ENCODE measurements at places on chromosomes 2 and 18.

- DNase-seq: no peak
These were observed 245.5 kb upstream of the KCNJ3 start for GRCh38 chr2:154452906-154453493.

DNA sequence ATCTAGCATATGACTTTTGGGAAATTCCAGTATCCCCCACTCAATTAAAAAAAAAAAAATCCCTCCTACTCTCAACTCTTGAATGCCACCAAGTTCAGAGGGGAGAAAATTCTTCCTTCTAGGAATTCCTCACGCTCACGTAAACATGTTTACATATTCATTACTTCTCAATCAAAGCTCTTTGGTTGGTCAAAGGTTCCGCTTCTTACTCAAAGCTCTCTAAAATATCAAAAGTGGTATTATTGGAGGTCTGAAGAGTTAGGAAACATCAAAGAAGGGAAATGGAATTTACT, 4.1 kb downstream of the DOCK10 start:
- no peak for DNase-seq

- no peak for DNase-seq
These were observed 384.7 kb downstream of the ERBB4 start for GRCh38 chr2:212153923-212154322.

DNA sequence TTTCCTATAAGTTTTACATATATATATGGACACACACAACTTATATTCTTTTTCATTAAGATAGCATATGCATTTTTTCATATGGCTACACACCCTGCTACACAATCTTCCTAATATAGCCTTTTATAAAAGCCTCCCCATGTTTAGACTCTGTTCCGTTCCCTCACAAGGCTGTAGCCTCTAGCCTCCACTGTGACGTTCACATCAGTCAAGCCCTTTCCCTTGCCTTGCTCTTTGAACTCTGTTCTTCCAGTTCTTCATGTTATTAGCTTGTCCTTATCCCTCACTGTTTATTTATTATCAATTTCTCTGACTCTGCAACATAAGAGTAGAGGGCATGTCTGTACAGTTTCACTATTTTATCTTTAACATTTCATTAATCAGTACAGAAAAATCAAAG, 38.9 kb downstream of the HADHB start:
- no peak for DNase-seq

DNA sequence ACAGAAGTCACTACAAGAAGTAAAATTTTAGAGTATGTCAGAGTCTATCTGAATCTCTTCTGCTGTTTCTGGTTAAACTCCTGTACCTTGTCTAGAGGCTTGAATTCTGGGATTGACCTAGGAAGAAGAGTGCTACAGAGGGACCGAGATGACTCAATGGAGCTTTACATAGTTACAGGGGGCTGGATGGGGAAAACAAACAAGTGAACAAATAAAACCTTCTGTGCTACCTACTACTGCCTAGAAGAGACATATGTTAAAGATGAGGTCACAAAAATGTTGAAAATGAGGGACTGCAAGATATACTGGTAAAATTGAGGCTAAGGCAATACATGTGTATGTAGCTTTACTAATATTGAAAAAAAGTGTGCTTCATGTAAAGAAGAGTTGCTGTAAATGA, 265.4 kb upstream of the TFPI start:
- no peak for DNase-seq

GRCh38 chr2:165013944-165014619, 58.8 kb upstream of the SLC38A11 start:
- DNase-seq: no peak

DNA sequence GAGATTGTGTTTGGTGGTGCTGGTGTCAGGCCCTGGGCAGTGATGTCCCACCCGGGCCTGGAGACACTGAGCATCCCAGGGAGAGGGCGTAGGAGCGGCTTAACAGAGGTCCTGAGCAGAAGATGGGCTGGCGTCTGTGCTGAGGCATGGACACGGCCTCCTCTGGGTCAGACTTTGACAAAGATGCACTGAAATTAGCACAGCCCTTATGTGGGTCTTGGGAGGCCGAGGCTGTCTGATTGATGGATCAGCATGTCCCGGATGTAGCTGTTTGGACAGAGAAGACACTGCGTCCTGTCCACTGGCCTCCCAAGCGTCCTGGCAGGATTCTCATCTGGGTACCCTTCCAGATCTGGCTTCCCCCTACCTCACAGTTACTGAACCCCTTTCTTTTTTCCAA, 159.4 kb downstream of the ANKRD30B start:
- DNase-seq: no peak

DNA sequence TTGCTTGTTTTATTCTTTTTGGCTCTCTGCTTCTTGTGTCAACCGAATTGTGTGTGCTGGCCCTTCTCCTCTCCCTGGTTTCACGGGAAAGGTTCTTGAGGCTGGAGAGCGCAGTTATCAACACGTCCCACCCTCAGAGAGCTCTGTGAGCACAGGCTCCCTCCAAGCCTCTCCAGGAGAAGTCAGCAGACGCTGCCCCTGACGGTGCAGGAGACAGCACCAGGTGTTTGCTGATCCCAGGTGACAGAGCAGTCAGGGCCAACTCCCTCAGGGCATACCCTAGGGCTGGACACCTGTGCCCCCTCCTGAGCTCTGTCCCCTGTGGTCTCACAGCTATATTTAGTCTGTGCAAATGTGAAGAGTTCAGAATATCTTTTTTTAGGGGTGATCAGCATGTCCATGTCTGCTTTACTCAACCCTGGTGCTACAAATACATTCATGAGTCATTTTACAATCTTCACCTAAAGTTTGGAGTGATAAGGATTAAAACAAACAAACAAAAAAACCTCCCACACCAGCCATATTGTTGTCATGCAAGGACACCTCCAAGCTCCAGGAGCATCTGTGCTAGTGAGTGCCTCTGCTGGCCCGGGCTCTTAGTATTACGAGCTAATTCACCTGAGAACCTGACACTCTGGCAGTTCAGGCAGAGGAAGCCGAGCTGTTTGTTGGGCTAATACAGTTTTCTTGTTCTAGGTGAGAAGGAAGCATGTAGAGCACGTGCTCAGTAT, 65.9 kb upstream of the TMEM200C start:
- no peak for DNase-seq

- DNase-seq: no peak
These were observed 18.4 kb downstream of the METTL21A start for GRCh38 chr2:207606829-207607228.

- peak; percentile 96 for DNase-seq
These were observed 105.0 kb upstream of the SMAD7 start for GRCh38 chr18:49055754-49056172.

- DNase-seq: no peak
These were observed 101.2 kb downstream of the SETBP1 start for GRCh38 chr18:44781886-44782285.

GRCh38 chr2:217934321-217935131, 68.3 kb downstream of the TNS1 start:
- peak; percentile 93 for DNase-seq

DNA sequence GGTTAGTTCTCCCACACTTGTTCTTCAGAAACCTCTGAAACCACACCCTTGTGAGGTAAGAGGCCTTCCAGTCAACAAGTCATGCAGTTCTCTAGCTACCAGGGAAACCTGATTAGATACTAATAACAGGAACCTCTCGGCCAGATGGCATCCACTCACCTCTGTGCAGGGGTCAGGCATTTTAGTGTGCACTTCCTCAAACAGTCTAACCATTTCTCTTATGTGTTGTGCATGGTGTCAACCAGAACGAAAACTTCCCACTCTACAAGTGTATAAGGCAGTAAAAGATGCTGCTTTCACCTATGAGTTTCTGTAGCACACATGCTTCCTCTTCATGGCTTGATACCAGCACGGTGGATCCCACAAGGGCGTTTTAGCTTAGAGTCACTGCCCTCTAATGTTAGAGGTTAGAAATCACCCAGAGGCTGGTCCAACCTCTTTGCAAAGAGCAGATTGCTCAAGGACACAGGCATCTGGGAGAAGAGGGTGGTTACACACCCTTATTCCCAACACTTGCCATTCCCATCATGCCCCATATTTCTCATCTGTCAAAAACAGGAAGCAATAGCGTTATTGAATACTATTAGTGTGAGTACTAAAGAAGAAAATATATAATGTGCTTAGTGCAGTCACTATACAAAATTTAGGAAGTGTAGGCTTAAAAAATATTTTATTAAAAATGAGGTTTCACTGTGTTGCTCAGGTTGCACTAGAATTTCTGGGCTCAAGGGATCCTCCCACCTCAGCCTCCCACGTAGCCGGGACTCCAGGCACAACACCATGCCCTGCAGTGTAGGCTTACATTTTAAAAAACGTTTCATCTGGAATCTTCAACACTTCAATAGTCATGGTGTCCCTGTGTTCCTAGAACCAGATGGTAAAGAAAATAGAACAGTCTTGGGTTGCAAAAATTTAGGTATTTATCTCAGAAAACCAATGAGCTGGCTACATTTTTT, 34.5 kb upstream of the RAB31 start:
- DNase-seq: peak; percentile 75

DNA sequence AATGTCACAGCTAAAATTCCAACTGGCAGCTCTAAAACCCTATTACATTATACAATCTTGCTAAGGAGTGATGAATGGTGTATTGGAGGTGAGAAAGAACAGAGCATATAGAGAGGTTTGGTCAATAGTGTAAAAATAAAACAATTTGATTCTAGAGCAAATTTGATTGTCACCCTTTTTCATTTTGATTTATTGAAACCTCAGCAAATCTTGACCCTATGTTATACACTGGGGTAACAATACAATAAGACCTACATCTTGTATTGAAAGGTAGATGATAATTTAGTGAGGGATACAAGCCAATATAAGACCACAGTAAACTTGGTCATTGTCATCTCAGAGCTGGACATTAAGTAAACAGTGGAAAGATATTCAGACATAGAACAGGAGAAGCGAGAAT, 671.9 kb downstream of the IRS1 start:
- DNase-seq: no peak

DNA sequence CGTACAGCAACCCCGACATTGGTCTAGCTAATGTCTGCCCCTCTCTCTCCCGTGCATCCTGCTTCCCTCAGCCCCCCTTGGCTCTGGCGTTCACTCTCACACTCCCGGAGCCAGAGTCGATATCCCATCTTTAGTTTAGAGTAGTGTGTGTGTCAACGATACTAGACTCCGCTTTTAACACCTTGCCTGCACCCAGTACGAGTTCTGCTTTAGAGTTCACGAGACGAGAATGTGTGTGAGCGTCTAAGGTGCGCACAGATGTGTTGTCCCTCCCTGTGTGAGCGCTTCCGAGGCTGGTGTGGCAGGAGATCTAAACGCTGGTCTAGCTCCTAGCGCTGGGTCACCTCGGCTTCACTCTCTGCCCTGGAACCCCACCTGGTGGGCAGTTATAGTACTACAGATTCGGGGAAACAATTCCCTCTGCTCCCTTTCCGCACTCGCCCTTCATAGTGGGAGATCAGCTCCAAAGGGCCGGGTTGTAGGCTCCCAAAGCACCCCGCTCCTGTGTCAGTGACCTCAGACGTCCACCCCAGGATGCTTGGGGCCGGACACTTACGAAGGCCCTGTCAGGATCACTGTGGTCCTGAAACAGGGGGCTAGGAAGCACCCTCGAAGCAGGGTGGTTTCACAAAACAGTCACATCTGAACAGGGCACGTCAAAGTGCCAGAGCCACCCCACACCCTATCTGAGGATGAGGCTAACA, 2.6 kb upstream of the CYP26B1 start:
- DNase-seq: peak; percentile 81

- no peak for DNase-seq
These were observed 32.2 kb downstream of the QPCT start for GRCh38 chr2:37376421-37377186.

- no peak for DNase-seq
These were observed 196.1 kb downstream of the LTBP1 start for GRCh38 chr2:33142810-33143209.

GRCh38 chr2:178199334-178199733, 5.0 kb downstream of the OSBPL6 start:
- no peak for DNase-seq

DNA sequence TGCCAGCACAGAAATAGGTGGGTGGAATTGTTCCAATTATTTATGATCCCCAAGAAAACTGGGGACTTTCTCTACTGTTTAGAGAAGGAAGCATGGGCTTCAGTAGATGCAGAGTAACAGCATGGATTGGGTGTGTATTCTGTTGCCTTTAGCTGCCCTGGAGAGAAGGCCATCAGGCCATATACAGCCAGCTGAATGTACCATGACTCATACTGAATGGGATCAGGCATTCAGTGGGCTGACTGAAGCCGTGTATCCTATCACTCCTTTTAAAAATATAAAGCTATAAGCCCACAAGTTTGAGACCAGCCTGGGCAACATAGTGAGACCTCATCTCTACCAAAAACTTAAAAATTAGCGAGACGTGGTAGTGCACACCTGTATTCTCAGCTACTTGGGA, 16.7 kb upstream of the PLEKHM3 start:
- no peak for DNase-seq

GRCh38 chr2:188291617-188292347, at the start of gene GULP1:
TSS of gene GULP1 (plus strand) at chr2:188291874. CDS start at chr2:188477703, 185,829 bp downstream.
- DNase-seq: peak; percentile 2

GRCh38 chr2:223000872-223001796, 50.9 kb upstream of the KCNE4 start:
- no peak for DNase-seq

DNA sequence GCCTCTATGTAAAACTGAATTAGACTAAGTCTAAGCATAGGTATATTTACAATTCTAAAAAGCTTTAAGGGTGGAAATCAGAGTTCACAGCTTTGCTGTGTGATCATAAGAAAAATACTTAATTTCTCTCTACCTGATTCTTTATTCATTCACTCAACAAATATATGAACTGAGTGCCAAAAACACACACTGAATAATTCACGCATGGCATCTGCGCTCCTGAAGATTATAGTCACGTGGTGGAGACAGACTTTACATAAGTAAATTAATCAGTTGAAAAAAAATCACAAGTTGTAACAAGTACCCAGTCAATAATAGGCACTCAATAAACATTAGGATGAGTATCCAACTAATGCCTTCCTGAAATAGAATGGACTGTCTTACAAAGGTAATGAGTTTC, 351.6 kb downstream of the METTL4 start:
- no peak for DNase-seq

DNA sequence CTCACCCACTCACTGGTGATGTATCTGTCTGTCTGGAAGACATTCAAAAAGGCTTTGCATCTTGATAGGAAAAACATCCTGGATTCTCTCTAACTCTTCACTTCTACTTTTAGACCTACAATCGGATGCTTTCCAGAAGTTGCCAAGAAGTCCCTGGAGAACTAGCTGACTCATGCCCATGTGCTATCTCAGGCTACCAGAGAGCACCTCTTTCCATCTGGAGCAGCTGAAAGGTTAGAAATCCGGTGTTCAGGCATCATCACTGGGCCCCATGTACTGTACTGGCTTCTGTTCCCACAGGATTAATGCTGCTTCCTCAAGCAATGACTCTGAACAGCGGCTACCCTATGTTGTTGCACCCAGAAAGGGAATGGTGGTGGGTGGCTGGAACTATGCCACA, 259.0 kb downstream of the NBAS start:
- DNase-seq: no peak

DNA sequence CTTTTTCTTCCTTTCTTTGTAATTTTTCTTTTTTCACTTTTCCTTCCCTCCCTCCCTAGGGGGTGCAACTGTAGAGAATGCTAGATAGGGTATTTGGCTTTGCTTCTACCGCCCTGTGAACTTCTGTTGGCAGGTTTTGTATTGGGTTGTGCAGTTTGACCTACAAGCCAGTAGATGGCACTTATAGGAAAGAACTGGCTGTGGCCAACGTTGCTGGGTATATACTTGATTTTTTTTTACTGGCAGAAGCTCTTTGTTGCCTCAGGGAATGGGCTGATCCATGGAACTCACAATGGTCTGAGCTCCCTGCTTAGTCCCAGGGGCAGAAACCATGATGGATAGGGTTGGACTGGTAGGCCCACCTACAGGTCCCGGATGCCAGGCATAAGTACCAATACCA, 1019.5 kb upstream of the LRRTM1 start:
- DNase-seq: no peak
